ENCODE measurements at places on chromosomes 13 and 19. TPM values are rescaled to one million over a fixed set of nuclear protein-coding genes. Genes with fewer than 3 reads are reported as not detected.

PCDH8 gene
- 0.05 TPM for total RNA-seq

RNF225 gene
- total RNA-seq: not detected

LSR gene
- 6.8 TPM for total RNA-seq

TPTE2 gene
- total RNA-seq: not detected

SPTBN4 gene
- 5.1 TPM for total RNA-seq

LYL1 gene
- 9.4 TPM for total RNA-seq

ZNF763 gene
- 2.6 TPM for total RNA-seq

YJEFN3 gene
- 6.5 TPM for total RNA-seq

SCGB2B2 gene
- total RNA-seq: 0.19 TPM

ZNF558 gene
- 8.8 TPM for total RNA-seq

NLRP7 gene
- not detected for total RNA-seq

TMEM255B gene
- 9.8 TPM for total RNA-seq

MBD3L2 gene
- total RNA-seq: not detected

MYO16 gene
- 1.4 TPM for total RNA-seq

SEMA6B gene
- 16.7 TPM for total RNA-seq

THSD1 gene
- total RNA-seq: 4.6 TPM

C19orf81 gene
- 2.5 TPM for total RNA-seq

ZNF541 gene
- total RNA-seq: 1.2 TPM

EDDM13 gene
- not detected for total RNA-seq

NLRP11 gene
- total RNA-seq: not detected

GIPC3 gene
- 2.7 TPM for total RNA-seq
